ENCODE measurements at places on chromosomes 11 and 22. TPM values are rescaled to one million over a fixed set of nuclear protein-coding genes. Genes with fewer than 3 reads are reported as not detected.
A peak's percentile ranks its signal among the peaks of the same experiment; 100 is the strongest.

PIWIL4 gene
- total RNA-seq = 6.9 TPM

- no peak for DNase-seq
Measured at GRCh38 chr11:81995889-81996288, 737.8 kb downstream of the FAM181B start.

DNA sequence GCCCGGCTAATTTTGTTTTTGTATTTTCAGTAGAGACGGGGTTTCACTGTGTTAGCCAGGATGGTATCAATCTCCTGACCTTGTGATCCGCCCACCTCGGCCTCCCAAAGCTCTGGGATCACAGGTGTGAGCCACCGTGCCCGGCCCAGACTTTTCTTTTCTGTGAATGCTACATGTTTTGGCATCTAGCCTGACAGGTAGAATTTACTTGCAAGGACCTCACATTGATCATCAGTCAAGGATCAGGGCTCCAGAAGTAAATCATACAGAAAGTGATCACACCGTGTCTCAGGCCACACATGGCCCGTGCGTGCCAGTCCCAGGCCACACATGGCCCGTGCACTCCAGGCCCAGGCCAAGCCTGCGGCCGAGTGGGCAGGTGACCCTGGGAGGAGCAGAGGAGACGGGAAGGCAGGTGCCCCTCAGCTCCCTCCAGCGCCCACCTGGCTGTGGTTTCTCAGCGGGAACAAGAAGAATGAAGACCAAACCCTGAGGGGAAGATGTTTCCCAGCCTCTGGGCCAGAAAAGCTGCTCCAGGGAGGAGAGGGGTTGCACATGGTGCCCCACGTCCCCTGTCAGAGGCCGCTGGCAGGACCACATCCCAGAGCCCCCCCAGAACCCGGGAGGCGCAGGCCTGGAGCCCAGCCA, 76.2 kb downstream of the BRD1 start:
- DNase-seq = no peak

- DNase-seq = peak; percentile 90
Measured at GRCh38 chr22:29907753-29908515, 25.0 kb downstream of the MTMR3 start.

DNA sequence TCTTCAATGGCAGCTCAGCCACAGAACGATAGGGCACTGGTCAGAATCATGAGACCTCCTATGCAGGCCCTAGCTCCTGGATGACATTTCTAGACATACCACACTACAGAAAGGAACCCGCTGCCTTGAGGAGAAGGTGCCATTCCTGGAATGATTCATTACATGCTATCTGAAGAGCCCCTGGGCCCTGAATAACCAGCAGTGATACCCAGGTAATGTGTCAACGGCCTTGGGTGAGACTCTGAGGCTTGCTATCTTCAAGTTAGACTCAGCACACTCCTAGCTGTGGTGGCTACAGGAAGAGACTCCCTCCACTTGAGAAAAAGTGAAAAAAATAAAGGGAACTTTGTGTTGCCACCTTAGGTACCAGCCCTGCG, 161.2 kb upstream of the GRIA4 start:
- no peak for DNase-seq

DNA sequence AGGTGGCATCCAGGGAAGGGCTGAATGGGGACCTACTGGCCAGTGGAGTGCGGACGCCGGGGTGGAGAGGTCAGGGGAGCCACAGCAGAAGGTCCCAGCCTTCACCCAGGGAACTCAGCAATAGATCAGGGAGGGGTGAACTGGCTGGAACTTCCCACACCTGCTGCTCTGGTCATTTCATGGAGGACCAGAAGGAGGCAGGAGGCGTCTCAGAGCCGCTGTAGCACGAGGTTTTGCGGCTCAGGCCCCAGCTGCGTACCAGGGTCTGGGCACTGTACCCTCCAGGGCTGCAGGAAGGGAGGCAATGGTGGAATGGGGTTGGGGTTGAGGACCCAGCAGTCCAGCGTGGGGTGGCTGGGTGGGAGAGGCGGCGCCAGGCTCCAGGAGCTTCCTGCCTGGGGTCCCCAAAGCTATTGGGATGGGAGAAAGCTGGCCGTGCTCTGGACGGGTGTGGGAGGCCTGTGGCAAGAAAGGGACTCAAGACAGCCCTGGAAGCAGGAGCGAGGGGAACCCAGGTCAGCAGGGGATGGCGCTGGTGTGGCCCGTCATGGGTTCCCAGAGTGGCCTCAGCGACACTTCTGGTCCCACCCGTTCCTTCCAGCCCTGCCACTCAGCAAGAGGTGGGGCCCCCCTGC, 20.2 kb upstream of the BRSK2 start:
- no peak for DNase-seq

DNA sequence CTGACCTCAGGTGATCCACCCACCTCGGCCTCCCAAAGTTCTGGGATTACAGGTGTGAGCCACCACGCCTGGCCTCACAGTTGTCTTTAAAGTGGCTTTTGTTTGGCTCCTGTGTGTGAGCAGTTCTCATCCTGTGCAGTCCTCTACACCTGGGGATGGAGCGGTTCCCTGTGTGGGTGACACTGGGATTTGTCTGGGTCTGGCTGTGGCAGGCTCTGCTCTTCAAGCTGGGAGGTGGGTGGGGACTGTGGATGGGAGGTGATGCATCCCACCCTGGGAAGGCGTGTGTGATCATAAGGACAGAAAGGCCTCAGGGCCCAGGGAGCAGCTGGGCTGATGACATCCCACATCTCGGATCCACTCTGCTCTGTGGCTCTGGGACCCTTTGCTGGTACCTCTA, 1266.8 kb downstream of the BRD1 start:
- no peak for DNase-seq

- no peak for DNase-seq
Measured at GRCh38 chr11:128549256-128549944, 38.0 kb downstream of the ETS1 start.

DNA sequence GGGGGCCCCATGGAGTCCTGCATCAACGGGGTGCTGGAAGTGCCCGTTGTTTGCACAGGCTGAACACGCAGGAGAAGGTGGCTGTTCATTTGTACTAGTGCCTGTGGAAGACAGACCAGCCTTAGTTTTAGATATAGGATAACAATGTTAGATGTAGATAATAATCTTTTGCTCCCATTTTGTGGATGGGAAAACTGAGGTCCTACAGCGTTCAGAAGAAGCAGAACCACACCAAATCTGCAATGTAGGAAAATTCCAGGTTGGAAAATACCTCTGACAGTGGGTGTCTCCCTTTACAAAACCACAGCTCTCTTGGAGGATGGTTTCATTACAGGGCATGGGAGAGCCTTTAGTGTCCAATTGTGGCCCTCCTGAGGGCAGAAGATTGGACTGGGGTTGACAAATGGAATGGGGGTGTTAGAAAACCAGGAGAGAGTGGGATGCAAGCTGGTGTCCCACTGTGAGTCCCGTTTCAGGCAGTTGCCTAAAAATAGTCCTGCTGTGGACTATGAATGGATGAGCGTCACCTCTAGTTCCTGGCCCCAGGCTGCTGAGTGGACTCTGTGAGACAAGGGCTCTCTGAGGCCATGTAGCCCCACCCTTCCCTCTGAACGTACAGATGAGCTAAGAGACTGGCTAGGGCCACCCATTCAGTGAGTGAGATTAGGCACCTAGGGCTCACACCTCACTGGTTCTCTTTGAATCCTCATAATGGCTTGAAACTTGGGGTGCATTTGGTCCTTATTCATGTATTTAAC, 508.8 kb downstream of the MN1 start:
- no peak for DNase-seq

DNA sequence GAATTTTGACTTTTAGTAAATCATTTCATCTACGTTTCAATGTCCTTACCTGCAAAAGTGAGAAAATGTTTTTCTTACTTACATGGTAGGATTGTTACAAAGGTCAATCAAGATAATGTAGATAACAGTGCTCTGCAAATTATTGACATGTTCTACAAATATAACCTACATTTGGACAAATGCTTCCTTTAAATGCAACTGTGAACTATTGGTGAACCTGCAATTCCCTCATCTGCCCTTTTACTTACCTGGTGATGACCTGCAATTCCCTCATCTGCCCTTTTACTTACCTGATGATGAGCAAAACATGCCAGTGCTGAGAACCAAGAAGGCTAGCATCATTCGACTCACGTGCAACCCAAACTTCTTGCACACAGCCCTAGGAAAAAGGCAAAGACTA, 11.1 kb downstream of the ALG9 start:
- no peak for DNase-seq

- no peak for DNase-seq
Measured at GRCh38 chr11:69137151-69137844, 18.4 kb upstream of the SMIM38 start.

DNA sequence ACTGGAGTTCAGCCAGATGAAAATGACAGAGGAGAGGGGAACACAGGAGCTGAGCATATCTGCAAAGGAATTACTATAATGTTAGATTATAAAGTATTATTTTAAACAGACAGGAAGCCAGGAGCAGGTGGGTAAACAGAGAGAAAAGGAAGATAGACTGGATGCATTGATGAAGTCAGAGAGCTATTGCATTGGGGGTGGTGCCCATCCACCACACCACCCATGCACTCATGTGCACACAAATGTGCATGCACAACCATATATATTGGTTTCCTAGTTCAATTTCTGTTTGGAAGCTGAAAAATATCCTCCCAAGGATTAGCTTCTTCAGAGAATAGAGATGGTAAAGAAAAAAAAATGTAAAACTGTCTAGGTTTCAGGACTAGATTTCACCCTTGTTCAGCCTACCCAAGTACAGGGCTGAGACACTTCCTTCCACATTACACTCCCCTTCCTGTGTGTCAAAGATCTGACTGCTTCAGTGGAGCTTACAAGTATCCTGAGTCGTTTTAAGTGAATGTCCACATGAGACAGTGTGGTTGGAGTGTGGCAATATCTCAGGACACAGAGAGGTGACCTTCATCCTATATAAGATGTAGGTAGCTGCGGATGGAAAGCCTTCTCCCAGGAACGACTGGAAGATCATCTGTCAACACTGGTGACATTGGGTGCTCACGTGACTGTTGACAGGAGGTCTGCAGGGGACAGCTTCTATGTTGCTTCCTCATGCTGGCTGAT, 12.2 kb upstream of the SMPD1 start:
- no peak for DNase-seq
